ENCODE measurements at places on chromosomes 1 and 21. TPM values are rescaled to one million over a fixed set of nuclear protein-coding genes. Genes with fewer than 3 reads are reported as not detected.

DNA sequence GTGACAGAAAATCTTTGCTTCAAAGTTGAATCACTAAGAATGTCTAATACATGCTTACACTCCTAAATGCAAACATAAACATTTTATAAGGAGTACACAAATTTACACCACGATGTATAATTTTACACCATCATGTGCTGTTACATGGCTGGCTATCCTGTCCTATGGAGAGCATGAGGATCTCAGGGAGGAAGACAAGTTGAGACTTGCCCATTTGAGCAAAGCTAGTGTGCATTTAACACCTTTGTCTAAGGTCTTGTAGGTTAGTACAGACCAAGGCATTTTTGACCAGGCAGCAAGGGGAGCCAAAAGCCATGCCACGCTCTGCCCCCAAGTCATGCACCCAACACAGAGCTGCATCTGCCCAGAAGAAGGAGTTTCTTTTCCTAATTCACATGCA, 14.5 kb upstream of the COG2 start:
- no peak overlapping the region for H3K27ac ChIP-seq
- H3K4me1 ChIP-seq: no peaks in the 10 kb centered on the region
- no peak overlapping the region for H3K4me3 ChIP-seq
- H3K27me3 ChIP-seq: no peaks in the 10 kb centered on the region

DNA sequence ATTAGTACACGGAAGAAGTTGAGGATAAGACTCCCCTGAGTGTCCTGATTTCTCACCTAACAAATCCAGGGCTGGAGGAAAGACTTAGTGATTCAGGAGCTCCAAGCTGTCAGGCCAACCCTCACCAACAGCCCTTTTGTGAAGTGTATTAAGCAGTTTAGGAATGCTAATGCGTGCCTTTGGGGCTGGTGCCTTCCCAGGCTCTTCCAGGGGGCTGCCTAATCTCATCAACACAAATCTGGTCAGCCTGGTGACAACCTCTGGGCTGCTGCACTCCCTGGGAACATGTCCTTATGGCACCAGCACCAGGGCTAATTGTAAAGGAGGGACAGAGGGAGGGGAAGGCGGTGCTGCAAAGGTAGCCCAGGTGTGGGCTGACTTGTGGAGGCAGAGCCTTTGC, 15.5 kb downstream of the CSMD2 start:
- H3K4me1 ChIP-seq: no peaks in the 10 kb centered on the region
- no peak overlapping the region for H3K4me3 ChIP-seq
- H3K27me3 ChIP-seq: no peaks in the 10 kb centered on the region
- no peak for DNase-seq
- H3K36me3 ChIP-seq: no peaks in the 10 kb centered on the region

DNA sequence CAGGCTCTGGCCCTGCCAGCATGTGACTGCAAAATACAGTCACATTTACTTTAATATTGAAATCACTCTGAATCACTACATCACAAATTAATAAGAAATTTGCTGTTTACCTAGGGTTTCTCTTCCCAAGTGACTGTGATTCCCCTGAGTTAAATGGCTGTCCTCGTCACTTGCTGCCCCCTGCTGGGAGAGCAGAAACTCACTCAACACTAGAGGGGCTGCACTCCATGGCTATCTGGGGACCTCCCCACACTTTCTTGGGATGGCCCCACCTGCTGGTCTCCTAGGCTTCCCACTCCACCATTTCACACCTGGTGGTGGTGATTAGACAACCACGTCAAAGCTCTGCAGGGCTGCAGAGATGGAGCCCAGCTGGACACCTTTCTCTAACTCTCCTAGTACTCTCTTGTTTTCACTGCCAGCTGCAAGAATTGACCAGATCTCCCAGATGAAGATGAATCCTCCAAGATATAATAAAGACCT, 63.4 kb downstream of the CD2 start:
- no peak for DNase-seq
- no peak overlapping the region for H3K27ac ChIP-seq
- no peaks in the 10 kb centered on the region for H3K36me3 ChIP-seq
- H3K27me3 ChIP-seq: no peaks in the 10 kb centered on the region
- no peaks in the 10 kb centered on the region for H3K4me1 ChIP-seq

GRCh38 chr1:112507921-112508277, 866 bp upstream of the WNT2B start:
- H3K36me3 ChIP-seq: no peaks in the 10 kb centered on the region
- H3K27me3 ChIP-seq: peaks cover 3% of the 10 kb centered on the region
- no peak overlapping the region for H3K27ac ChIP-seq
- DNase-seq: no peak
- H3K4me3 ChIP-seq: peak overlapping the region; percentile 61

GRCh38 chr1:199821029-199821779, 206.3 kb upstream of the NR5A2 start:
- H3K4me3 ChIP-seq: no peak overlapping the region
- H3K4me1 ChIP-seq: no peaks in the 10 kb centered on the region
- H3K36me3 ChIP-seq: no peaks in the 10 kb centered on the region
- H3K27ac ChIP-seq: no peak overlapping the region
- no peaks in the 10 kb centered on the region for H3K27me3 ChIP-seq

DNA sequence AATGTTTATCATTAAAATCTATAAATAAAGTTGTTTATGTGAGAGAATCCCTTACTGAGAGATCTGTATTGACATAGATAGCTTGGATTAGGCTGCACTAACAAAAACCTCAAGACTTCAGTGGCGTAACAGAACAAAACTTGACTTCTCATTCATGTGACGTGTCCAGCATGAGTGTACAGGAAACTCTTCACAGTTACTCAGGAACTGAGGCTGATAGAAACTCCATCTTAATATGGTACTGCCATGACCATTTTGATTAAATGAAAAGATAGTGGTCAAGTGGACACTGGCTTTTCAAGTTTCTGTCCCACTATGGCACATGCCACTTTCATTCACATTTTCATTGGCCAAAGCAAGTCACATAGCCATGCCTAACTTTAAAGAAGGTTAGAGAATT, 3.7 kb downstream of the ST3GAL3 start:
- no peaks in the 10 kb centered on the region for H3K27me3 ChIP-seq
- H3K4me3 ChIP-seq: no peak overlapping the region
- no peaks in the 10 kb centered on the region for H3K36me3 ChIP-seq
- H3K4me1 ChIP-seq: peaks cover 20% of the 10 kb centered on the region
- H3K27ac ChIP-seq: no peak overlapping the region

DNA sequence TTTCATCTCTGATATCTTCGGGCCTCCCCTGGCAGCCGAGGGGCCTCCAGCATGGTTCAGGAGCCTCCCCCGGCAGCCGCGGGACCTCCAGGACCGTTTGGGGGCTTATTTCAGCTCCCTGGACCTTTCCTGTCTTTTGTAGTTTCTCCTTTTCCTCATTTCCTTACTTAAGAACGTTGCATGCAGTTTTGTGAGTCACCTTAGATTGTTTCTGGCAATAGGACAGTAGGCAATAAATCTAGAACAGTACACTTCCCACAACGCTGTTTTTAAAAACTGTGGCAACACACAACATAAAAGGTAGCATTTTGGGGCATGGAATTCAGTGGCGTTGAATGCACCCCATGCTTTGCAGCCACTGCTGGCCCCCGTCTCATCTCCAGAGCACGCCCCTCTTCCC, 24.4 kb downstream of the FAAP20 start:
- H3K4me1 ChIP-seq: peaks cover 10% of the 10 kb centered on the region
- H3K27ac ChIP-seq: no peak overlapping the region
- DNase-seq: no peak
- H3K36me3 ChIP-seq: peaks cover 8% of the 10 kb centered on the region
- no peak overlapping the region for H3K4me3 ChIP-seq

The SYCP1 gene
- total RNA-seq: not detected

The SMYD2 gene
- total RNA-seq: 36.1 TPM

DNA sequence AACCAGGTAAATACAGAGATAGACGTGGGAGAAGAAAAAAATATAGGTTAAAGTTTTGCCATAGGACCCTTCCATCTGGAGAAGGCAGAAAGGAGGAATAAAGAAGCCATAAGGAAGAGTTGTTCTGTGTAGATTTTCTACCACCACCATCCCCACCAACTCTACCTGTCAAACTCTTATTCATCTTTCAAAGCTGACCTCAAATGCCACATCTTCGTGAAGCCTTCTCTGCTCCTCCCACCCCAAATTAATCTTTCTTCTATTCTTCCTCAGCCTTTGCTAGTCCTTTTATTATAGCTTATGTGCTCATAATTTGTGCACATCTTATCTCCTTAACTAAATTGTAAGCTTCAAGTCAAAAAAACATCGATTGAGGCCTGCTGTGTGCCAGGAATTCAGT, 1.3 kb upstream of the NECTIN4 start:
- DNase-seq: no peak
- H3K4me3 ChIP-seq: no peak overlapping the region
- no peaks in the 10 kb centered on the region for H3K36me3 ChIP-seq
- no peak overlapping the region for H3K27ac ChIP-seq
- peaks cover 37% of the 10 kb centered on the region for H3K4me1 ChIP-seq

The HES2 gene
- 3.1 TPM for total RNA-seq

The HIVEP3 gene
- 23.0 TPM for total RNA-seq

DNA sequence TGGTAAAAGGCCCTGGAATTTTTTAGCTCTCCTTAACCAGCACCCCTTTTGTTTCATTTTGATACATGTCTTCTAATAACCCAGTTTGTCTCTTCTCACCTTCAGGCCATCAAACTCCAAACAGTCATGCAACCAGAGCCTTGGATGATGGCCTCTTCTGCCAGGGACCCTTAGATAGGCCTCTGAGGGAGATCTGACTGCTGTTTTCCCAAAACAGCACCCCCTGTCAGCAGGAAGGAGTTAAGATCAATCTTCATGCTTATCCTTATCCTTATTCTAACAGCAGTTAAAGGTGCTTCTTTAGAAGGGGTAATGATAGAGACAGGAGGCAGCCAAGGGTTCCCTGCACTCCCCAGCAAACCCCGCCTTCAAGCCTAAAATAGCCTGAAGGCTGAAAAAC, 49.5 kb upstream of the VANGL1 start:
- H3K4me3 ChIP-seq: no peak overlapping the region
- H3K36me3 ChIP-seq: no peaks in the 10 kb centered on the region
- H3K4me1 ChIP-seq: no peaks in the 10 kb centered on the region

The ACOT11 gene
- 2.3 TPM for total RNA-seq

The CDCP2 gene
- total RNA-seq: not detected

- no peaks in the 10 kb centered on the region for H3K27me3 ChIP-seq
- no peaks in the 10 kb centered on the region for H3K4me1 ChIP-seq
- DNase-seq: no peak
- H3K36me3 ChIP-seq: no peaks in the 10 kb centered on the region
- no peak overlapping the region for H3K4me3 ChIP-seq
Measured at GRCh38 chr1:233780049-233780448, 124.4 kb upstream of the SLC35F3 start.

GRCh38 chr1:178451529-178451928, 45.2 kb downstream of the CLEC20A start:
- H3K27ac ChIP-seq: no peak overlapping the region
- H3K36me3 ChIP-seq: peaks cover 6% of the 10 kb centered on the region
- no peaks in the 10 kb centered on the region for H3K4me1 ChIP-seq

The SRM gene
- total RNA-seq: 56.8 TPM

DNA sequence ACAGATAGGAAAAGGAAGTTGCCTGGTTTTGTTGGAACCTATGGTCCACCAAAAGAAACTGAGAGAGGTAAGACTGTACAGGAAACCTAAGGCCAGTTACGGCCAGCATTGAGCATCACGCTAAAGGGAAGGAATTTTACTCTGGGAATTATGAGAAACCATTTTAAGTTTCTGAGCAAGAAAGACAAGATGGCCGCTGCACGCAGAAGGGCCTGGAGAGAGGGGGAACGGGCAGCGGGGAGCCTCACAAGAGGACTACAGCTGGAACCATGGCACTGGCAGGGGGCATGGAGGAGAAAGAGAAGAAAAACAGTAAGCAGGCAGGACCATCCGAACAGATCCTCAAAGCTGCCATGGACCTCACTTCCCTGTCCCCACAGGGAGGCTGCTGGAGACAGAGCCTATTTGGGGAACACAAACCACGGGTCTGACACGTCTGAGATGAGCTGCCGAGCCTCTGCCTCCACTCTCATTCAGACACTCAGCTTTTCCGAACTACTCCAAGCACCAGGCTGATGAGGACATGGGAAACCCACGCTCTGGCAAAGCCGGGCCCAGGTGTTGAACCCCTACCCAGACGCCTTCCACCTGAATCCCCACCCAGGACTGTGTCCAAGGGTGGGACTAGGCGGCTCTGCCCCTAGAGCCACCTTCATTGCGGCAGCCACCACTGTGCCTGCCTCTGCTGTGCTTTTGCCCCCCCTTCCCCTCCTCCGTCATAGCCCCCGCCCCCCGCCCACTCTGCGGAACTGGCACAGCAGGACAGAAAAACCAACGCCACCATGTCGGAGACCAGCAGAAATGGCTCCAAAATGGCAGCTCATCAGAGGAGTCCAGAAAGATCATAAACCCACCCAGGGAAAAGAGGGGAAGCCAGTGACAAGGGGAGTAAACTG, 69.0 kb downstream of the CD46 start:
- peaks cover 26% of the 10 kb centered on the region for H3K36me3 ChIP-seq
- peak overlapping the region; percentile 60 for H3K4me3 ChIP-seq
- peak overlapping the region; percentile 98 for H3K27ac ChIP-seq
- DNase-seq: no peak
- peaks cover 82% of the 10 kb centered on the region for H3K4me1 ChIP-seq
- H3K27me3 ChIP-seq: no peaks in the 10 kb centered on the region

DNA sequence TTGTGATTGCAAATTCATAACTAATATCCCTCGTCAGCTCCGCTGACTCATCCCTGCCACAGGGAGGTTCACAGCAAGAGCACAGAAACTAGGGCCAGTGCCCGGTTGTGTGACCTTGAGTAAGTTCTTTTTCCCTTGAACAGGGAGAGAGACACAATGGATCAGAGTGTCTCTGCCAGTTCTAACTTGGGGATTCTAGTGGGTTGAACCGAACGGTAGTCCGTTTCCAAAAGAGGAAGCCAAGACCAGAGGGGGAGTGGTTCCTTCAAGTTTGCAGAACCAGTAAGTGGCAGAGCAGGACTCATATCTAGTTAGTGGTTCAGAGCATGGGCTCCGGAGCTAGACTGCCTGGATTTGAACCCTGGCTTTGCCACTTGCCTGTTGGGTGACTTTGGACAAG, 4.9 kb upstream of the SHISA4 start:
- H3K27me3 ChIP-seq: no peaks in the 10 kb centered on the region
- no peak overlapping the region for H3K4me3 ChIP-seq
- H3K36me3 ChIP-seq: no peaks in the 10 kb centered on the region
- H3K4me1 ChIP-seq: peaks cover 31% of the 10 kb centered on the region
- H3K27ac ChIP-seq: no peak overlapping the region

The S100A8 gene
- 143 TPM for total RNA-seq

The HSD3B2 gene
- total RNA-seq: not detected

The LRRC52 gene
- not detected for total RNA-seq

The ZNF593OS gene
- not detected for total RNA-seq

GRCh38 chr1:26864610-26865480, 1.9 kb downstream of the SFN start:
- no peaks in the 10 kb centered on the region for H3K36me3 ChIP-seq
- peak overlapping the region; percentile 65 for H3K4me3 ChIP-seq
- peak overlapping the region; percentile 93 for H3K27ac ChIP-seq
- no peaks in the 10 kb centered on the region for H3K27me3 ChIP-seq
- peaks cover 17% of the 10 kb centered on the region for H3K4me1 ChIP-seq

DNA sequence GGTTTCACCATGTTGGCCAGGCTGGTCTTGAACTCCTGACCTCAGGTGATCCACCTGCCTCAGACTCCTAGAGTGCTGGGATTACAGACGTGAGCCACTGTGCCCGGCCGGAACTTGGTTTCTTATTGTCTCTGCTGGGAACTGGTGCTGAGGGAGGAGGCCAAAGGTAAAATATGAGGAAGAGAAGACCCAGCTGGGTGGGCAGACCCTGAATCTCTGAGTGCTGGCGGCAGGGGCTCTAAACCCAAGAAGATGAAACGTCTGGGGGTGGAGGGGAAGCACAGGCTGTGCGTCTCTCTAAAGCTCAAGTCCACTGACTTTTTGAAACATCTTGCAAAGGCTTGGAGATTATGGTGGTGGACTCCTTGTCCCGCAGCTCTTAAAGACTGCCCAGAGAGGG, 82.0 kb upstream of the TLR5 start:
- no peaks in the 10 kb centered on the region for H3K4me1 ChIP-seq
- H3K36me3 ChIP-seq: no peaks in the 10 kb centered on the region
- DNase-seq: no peak
- no peaks in the 10 kb centered on the region for H3K27me3 ChIP-seq

The LCE1C gene
- not detected for total RNA-seq

The NBPF4 gene
- not detected for total RNA-seq

Measured in upper lobe of left lung (tissue), 6 donors.